SK-N-SH treated with all-trans-retinoic acid at 6 μM for 48 hours (cell line): ENCODE measurements at places on chromosomes 4 and X.

GRCh38 chr4:173652283-173652931, 122.4 kb upstream of the HAND2 start:
- no peak for ATAC-seq

GRCh38 chr4:152321923-152322322, 214.0 kb downstream of the FBXW7 start:
- ATAC-seq = no peak

DNA sequence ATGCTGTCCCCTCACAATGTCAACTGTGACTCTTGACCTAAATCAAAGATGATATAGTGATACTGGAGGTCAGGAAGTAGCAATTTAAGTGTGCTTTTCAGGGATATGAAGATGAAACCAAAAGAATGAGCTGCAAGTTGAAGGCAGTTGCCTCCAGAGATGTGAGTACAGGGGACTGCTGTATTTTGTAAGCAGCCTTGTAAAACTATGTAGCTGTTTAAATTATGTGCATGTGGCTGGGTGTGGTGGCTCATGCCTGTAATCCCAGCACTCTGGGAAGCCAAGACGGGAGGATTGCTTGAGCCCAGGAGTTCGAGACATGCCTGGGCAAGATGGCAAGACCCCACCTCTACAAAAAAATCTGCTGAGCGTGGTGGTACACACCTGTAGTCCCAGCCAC, 15.1 kb upstream of the TNIP2 start:
- ATAC-seq = no peak

GRCh38 chr4:145299380-145300076, 119.1 kb upstream of the OTUD4 start:
- ATAC-seq = peak; percentile 92

DNA sequence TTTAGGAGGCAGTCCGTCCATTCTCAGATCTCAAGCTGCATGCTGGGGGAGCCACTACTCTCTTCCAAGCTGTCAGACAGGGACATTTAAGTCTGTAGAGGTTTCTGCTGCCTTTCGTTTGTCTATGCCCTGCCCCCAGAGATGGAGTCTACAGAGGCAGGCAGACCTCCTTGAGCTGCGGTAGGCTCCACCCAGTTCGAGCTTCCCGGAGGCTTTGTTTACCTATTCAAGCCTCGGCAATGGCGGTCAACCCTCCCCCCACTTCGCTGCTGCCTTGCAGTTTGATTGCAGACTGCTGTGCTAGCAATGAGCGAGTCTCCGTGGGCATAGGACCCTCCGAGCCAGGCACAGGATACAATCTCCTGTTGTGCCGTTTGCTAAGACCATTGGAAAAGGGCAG, 10.7 kb upstream of the ADH5 start:
- ATAC-seq = no peak

- no peak for ATAC-seq
Measured at GRCh38 chr4:7196736-7197135, 4.4 kb downstream of the SORCS2 start.

- no peak for ATAC-seq
Measured at GRCh38 chrX:120301497-120301896, 9.8 kb downstream of the TMEM255A start.

- ATAC-seq = peak; percentile 71
Measured at GRCh38 chr4:128227991-128228571, 59.5 kb downstream of the PGRMC2 start.

GRCh38 chrX:30612250-30612655, 34.7 kb upstream of the TASL start:
- ATAC-seq = no peak

- ATAC-seq = peak; percentile 91
Measured at GRCh38 chrX:103716962-103717361, 6.3 kb downstream of the TMEM31 start.
